ENCODE measurements at places on chromosomes 2 and 18. TPM values are rescaled to one million over a fixed set of nuclear protein-coding genes. Genes with fewer than 3 reads are reported as not detected.

- DNase-seq = peak; percentile 73
These were observed 156.1 kb downstream of the HAUS1 start for GRCh38 chr18:46260016-46260878.

Gene ACYP2
- total RNA-seq = 7.7 TPM

DNA sequence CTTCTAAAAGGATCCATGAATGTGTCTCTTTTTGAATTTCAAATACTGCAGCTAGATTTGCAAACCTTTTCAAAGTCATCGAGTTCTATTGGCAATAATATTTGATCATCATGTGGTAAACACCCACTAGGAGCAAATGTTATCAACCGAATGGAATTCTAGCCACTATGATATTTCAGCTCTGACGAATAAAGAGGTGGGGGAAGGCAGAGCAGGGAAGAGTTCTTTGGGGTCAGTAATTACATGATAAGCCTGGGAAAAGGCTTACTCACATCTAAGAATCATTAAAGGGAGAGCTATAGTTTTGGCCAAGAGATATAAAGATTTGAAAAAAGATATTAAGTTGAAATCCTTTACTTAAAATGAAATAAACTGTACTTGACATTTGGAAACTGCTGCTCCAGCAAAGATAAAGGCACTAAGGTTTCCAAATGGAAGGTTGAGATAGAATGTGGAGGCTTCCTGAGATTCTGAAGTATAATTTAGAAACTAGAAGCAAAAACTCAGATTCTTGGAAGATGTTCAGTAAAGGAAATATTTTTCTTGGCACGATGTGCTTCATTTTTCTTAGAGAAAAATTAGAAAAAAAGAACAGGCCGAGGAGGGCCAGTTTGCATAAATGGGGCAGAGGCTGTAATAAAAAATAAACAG, 104.7 kb upstream of the ARHGAP28 start:
- DNase-seq = no peak

Gene FRZB
- total RNA-seq = not detected

Gene AMER3
- total RNA-seq = not detected

GRCh38 chr2:236352761-236353593, 88.8 kb upstream of the ASB18 start:
- DNase-seq = no peak

Measured in kidney epithelial cell (primary cell).